Large intestine (tissue), 12 donors: ENCODE measurements at places on chromosomes 5 and 9. TPM values are rescaled to one million over a fixed set of nuclear protein-coding genes. Genes with fewer than 3 reads are reported as not detected.

NUTM2G gene
- polyA plus RNA-seq, result 0.88 TPM

CRB2 gene
- 2.3 TPM for polyA plus RNA-seq

DBN1 gene
- polyA plus RNA-seq, result 49.5 TPM

TMC1 gene
- polyA plus RNA-seq, result 0.16 TPM

NMUR2 gene
- polyA plus RNA-seq, result 0.75 TPM

CBY3 gene
- polyA plus RNA-seq, result 1.2 TPM

CDC20B gene
- 0.15 TPM for polyA plus RNA-seq

AJM1 gene
- 10.4 TPM for polyA plus RNA-seq

KLHL9 gene
- polyA plus RNA-seq, result 32.8 TPM

C7 gene
- polyA plus RNA-seq, result 53.9 TPM

SARDH gene
- 4.5 TPM for polyA plus RNA-seq

DNA sequence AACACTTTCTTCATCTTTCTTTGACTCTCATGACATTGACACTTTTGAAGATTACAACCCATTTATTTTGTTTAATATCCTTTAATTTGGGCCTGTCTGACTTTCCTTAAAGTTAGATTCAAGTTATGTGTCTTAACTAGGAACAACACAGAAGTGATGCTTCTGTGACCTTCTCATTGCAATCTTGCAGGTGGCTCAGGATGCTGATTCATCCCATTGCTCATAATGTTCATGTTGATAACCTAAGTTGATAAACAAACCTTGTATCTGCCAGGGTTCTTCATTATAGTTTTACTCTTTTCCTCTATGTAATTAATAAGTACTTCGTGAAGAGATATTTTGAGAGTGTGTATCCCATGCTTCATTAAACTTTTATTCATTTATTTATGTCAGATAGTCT, 107.2 kb upstream of the SHB start:
- no peak for DNase-seq
- no peaks in the 10 kb centered on the region for H3K36me3 ChIP-seq
- H3K27ac ChIP-seq, result no peak overlapping the region
- H3K4me3 ChIP-seq, result no peak overlapping the region
- no peaks in the 10 kb centered on the region for H3K27me3 ChIP-seq

DNA sequence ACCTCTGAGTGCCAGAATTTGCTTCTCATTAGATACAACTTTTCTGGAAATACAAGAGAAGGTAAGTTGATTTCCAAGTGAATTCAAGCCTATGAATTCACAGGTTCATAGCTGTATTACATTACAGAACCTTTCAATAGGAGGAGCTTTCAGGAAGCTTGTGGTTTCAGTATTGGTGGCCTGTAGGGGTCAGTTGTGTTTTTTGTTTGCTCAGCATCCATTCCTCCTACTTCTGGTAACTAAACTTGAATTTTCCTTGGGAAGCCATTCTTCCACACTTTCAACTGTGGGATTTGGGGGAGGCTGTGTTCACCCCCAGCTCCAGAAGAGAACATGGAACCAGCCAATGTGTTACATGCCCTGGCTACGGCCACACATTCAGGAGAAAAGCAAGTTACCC, 5.6 kb upstream of the CYSTM1 start:
- no peak for DNase-seq
- no peak overlapping the region for H3K4me3 ChIP-seq
- H3K36me3 ChIP-seq, result no peaks in the 10 kb centered on the region
- peaks cover 15% of the 10 kb centered on the region for H3K4me1 ChIP-seq
- H3K27me3 ChIP-seq, result no peaks in the 10 kb centered on the region

DNA sequence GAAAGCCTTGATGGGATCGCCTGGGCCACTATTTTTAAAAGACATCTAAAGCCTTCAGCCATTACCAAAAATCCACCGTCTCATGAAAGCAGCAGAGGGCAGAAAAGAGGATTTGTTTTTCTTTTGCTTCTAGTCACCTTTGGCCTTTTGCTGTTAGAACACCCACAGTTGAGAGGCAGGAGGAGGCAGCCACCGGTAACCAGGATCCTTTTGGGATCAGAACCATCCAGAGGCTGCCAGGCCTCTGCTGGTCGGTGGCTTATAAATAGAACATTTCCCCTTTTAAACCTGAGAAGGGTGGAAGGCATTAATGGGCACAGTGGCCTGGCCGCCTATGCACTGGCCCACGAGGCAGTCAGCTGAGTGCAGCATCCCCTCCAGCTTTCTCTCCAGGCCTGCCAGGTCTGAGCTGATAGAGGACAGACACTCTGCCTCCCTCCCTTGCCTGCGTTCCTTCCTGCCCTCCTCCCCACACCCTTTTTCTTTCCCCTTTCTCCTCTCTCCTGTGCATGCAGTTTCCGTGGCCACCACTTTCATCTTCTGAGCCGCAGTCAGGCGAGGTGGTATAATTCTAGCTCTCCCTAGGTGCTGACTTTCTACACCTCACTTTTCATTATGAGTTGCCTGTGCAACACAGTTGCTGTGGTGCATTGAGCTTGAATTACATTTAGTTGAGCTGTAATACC, 253.4 kb downstream of the ARHGAP26 start:
- H3K4me3 ChIP-seq, result no peak overlapping the region
- H3K4me1 ChIP-seq, result no peaks in the 10 kb centered on the region
- no peak for DNase-seq
- H3K27ac ChIP-seq, result no peak overlapping the region
- no peaks in the 10 kb centered on the region for H3K36me3 ChIP-seq

- H3K27me3 ChIP-seq, result no peaks in the 10 kb centered on the region
- DNase-seq, result no peak
- H3K4me1 ChIP-seq, result no peaks in the 10 kb centered on the region
- no peaks in the 10 kb centered on the region for H3K36me3 ChIP-seq
- no peak overlapping the region for H3K4me3 ChIP-seq
Observed at GRCh38 chr9:69444791-69445190, 119.8 kb downstream of the ENTREP1 start.

DNA sequence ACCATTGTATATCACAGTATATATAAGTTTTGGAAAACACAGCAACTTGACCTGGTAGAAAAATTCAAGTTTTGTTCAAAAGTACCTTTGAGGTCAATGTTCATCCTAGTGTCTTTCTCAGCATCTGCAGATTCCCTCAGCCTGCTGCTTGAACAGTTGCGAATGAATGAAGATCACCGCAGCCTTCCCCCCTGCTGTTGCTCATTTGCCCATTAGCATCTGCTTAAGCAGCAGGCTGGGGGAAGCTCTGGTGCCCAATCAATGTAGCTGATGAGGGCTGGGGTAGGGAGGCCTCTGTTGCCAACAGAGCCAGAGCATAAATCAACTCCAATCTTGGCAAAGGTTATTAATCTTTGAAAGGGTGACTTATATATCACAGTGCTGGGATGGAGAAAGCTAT, 586.5 kb upstream of the PTPRD start:
- H3K27ac ChIP-seq, result no peak overlapping the region
- no peak overlapping the region for H3K4me3 ChIP-seq
- DNase-seq, result no peak
- H3K27me3 ChIP-seq, result no peaks in the 10 kb centered on the region

- no peak overlapping the region for H3K4me3 ChIP-seq
- no peaks in the 10 kb centered on the region for H3K4me1 ChIP-seq
- no peak for DNase-seq
- no peaks in the 10 kb centered on the region for H3K36me3 ChIP-seq
- H3K27me3 ChIP-seq, result peaks cover 1% of the 10 kb centered on the region
- no peak overlapping the region for H3K27ac ChIP-seq
Observed at GRCh38 chr9:96884443-96884842, 30.1 kb upstream of the ZNF782 start.

- peaks cover 2% of the 10 kb centered on the region for H3K36me3 ChIP-seq
- no peak overlapping the region for H3K27ac ChIP-seq
- H3K27me3 ChIP-seq, result no peaks in the 10 kb centered on the region
- peak; percentile 24 for DNase-seq
- H3K4me3 ChIP-seq, result no peak overlapping the region
Observed at GRCh38 chr5:146291421-146292074, 47.1 kb upstream of the POU4F3 start.

DNA sequence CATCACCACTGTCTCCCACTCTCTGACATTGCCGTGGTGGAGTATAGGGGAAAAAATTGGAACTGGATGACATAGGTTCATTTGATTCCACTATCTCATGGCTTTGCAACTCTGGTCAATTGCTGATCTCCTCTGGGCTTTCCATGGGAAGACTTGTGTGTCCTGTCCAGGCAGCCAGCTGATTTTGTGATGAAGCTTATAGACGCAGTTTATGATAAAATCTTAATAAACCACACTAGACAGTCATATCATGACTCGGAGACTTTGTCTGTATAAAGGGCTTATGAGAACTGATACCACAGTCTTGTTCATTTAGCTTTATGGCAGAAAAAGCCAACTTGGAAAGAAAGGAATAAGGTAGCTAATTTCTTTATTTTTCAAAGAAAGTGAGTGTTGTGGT, 296.5 kb downstream of the MAST4 start:
- H3K27me3 ChIP-seq, result no peaks in the 10 kb centered on the region
- DNase-seq, result no peak
- H3K36me3 ChIP-seq, result no peaks in the 10 kb centered on the region
- no peaks in the 10 kb centered on the region for H3K4me1 ChIP-seq
- no peak overlapping the region for H3K4me3 ChIP-seq

DNA sequence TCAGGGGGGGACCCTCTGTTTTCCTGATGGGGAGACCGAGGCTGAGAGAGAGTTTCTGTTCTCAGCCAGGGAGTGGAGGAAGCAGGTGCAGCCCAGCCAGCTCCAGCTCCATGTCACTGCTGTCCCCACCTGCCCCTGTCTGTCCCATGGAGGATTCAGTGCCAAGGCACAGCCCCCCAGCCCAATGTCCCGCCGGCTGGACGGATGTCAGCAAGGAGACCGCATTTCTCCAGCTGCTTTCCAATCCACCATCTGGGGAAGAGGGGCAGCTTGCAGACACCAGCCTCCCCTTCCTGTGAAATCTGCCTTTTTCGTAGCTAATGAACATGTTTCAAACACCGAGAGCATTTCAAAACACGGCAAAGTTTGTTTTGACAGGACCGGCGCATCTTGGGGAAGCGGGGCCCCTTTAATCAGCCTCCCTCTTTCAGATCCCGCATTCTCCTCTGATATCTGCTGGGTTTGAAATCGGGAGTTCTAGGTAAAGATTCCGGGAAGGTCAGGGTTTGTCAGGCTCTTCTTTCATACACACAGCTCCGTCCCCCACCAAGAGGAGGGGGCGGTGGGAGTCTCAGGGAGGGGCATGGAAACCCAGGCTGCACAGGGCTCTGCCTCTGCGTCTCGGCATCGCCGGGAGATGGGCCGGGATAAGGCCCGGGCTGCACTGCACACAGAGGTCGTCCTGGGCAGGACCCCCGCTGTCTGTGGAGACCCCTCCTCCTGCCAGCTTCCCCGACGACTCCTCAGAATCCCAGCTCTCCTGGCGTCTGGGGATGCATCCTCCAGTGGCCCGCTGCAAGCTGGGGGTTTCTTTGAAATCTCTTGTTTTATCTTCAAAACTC, 74.8 kb downstream of the NEK6 start:
- H3K36me3 ChIP-seq, result peaks cover 64% of the 10 kb centered on the region
- H3K4me3 ChIP-seq, result no peak overlapping the region
- no peak for DNase-seq
- no peaks in the 10 kb centered on the region for H3K27me3 ChIP-seq

- no peak overlapping the region for H3K4me3 ChIP-seq
- H3K27me3 ChIP-seq, result no peaks in the 10 kb centered on the region
- no peaks in the 10 kb centered on the region for H3K4me1 ChIP-seq
- no peaks in the 10 kb centered on the region for H3K36me3 ChIP-seq
- H3K27ac ChIP-seq, result no peak overlapping the region
Observed at GRCh38 chr5:120533581-120533980, 69.5 kb downstream of the PRR16 start.

DNA sequence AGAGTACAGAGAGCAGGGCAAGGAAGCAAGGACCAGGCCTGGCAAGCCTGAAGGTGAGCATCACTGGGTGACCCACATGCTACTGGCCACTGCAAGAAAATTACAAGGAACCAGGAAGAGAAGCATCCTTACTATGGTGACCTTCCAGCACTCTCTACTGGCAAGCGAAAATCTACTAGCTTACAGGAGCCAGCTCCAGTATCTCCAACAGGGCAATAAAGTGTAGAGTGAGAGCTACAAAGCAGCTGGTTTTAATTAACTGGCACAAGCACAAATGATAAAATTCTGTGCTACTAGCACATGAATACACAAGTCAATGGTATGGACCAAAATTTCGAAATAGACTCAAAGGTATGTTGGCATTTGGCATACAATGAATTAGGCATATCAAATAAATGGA, 113.3 kb upstream of the CAST start:
- H3K27ac ChIP-seq, result no peak overlapping the region
- DNase-seq, result no peak
- H3K4me3 ChIP-seq, result no peak overlapping the region
- no peaks in the 10 kb centered on the region for H3K4me1 ChIP-seq
- no peaks in the 10 kb centered on the region for H3K27me3 ChIP-seq

DNA sequence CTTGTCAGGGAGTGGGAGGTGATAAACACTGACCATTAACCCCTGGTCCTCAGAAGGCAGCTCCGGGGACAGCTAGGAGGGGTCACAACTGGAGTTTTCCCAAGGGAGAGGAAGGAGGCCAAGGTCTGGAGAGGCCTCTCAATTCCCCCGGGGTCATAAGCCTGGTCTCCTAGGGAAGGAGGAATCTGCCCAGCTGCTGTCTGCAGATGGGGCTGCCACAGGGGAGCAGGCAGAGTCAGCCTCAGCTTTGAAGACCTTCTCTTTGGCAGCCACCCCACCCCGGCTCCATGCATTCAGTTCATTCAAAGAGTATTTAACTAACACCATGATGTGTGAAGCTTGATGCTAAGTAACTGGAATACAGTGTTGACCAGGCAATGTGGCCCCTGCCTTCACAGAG, 74.6 kb upstream of the HSPA9 start:
- no peaks in the 10 kb centered on the region for H3K36me3 ChIP-seq
- peak; percentile 38 for DNase-seq
- peak overlapping the region; percentile 30 for H3K27ac ChIP-seq
- H3K4me3 ChIP-seq, result no peak overlapping the region

GRCh38 chr5:16225927-16226326, 46.3 kb upstream of the MARCHF11 start:
- H3K36me3 ChIP-seq, result no peaks in the 10 kb centered on the region
- no peak overlapping the region for H3K27ac ChIP-seq
- H3K4me1 ChIP-seq, result no peaks in the 10 kb centered on the region
- no peaks in the 10 kb centered on the region for H3K27me3 ChIP-seq

DNA sequence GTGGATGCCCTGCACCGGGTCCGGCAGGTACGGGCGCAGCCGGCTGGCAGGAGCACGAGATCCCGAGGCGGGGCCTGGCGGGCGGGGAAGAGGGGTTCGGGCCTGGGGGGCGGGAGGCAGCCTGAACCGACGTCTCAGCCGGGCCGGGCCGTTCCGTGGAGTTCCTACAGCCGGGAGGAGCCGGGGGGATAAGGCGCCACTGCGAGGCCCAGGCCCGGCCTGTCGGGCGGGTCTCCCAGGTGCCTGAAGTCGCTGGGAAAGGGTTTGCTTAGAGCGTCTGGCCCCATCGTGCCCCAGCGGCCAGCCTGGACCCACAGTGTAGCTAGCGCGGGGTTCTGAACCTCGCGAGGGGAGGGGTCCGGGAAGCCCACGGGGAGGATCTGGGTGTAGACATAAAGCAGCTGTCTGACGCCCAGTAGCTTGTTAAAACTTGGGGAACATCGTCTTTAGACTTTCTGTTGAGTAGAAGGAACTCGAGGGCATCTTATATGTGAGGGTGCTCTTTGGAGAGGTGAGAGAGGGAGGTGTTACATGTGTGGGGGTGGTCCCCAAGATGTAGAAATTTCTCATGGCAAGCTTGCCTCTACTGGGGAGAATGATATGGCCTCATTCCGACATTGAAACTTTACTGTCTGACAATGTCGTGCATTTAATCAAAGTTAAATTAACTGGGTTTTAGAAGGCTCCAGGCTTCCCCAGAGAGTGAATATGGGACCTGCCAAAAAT, 524 bp downstream of the FUBP3 start:
- no peaks in the 10 kb centered on the region for H3K27me3 ChIP-seq
- peak overlapping the region; percentile 99 for H3K4me3 ChIP-seq
- no peak for DNase-seq
- H3K4me1 ChIP-seq, result peaks cover 4% of the 10 kb centered on the region
- peaks cover 6% of the 10 kb centered on the region for H3K36me3 ChIP-seq
- peak overlapping the region; percentile 56 for H3K27ac ChIP-seq
